ENCODE measurements at places on chromosomes 5 and 9.

GRCh38 chr5:143800715-143801114, 11.2 kb upstream of the HMHB1 start:
- DNase-seq = no peak

DNA sequence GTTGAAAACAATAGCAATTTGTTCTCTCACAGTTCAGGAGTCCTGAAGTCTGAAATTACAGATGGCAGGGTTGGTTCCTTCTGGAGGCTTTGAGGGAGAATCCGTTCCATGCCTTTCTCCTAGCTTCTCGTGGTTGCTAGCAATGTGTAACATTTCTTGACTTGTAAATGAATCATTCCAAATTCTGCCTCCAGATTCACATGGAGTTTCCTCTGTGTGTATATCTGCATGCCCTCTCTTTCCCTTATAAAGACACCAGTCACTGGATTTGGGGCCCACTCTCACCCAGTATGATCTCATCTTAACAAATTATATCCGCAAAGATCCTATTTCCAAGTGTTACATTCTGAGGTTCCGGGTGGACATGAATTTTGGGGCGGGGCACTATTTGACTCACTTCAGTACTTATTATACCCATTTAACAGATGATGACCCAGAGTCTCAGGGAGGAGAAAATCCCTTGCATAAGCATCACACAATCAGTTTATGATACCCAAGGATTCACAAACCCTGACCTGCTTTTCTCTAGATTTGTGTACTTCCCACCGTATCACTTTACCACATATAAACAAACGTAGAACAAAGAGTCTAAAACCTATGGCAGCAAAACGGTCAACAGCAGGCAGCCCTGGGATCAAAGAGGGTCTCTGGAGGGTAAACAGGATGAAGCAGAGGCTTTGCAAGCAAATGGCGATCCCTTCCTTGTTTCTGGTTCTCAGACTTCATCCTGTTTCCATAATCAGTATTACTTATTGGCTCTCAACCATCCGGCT, 93.7 kb downstream of the C9orf152 start:
- DNase-seq = peak; percentile 58

DNA sequence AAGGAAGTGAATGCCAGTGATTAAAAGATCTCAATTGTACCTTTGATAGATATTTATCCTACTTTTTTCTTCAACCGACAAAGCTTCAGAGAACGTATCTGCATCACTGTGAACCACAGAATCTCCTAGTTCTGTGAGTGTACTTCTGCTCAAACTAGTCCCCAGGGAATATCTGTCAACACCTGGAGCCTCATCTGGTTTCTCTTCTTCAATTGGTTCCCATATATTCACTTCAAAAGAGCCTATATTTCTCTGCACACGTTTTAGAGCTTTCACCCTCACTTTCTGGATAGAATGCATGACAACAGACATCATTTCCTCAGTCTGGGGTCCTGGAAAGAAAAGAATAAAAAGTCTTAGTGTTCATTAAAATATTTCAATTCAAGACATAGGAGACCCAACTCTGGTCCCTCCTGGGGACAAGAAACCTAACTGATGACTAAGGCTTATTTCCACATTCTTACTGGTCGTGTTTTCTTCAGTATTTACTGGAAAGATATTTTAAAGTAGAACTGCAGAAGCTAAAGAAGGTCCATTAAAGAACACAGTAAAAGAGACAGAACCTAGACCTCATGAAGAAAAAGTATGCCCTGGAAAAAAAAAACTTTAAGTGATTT, 64.3 kb downstream of the CPLANE1 start:
- DNase-seq = no peak

- DNase-seq = peak; percentile 9
Observed at GRCh38 chr5:120375248-120375647, 88.9 kb upstream of the PRR16 start.

DNA sequence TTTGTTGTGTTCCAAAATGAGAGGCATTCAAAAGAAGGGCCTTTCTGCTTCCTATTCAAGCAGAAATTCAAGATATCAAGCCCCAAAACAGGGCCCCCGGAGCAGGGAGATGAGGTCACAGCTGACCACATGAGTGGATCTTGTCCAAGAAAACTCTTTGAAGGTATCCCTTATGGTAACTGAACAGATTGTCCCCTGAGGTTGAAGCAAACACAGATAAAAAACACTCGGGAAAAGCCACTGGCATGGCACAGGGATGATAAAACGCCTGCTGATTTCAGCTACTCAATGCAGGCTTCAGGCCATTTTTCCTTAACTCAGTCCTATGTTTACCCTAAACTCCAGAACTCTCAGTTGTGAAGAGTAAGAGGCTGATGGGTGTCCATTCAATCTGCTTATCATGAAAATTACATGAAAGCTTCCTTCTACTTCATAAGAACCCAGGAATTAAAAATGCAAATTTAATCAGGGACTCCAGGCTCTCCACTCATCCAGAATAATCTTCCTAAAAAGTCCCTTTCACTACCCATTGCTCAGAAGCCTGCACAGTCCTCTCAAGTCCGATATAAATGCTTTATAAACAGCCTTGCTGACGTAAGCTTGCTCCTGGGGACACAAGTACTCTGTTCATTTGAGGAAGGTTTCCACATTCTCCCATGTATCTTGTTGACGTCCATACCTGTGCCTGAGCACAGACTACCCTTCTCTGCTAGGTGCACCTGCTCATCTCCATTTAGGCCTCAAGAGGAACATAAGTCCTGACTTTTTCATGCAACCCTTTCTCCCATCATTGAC, 35.9 kb upstream of the SLC1A3 start:
- DNase-seq = peak; percentile 85

- no peak for DNase-seq
Observed at GRCh38 chr5:115480271-115480670, 64.3 kb downstream of the FEM1C start.

DNA sequence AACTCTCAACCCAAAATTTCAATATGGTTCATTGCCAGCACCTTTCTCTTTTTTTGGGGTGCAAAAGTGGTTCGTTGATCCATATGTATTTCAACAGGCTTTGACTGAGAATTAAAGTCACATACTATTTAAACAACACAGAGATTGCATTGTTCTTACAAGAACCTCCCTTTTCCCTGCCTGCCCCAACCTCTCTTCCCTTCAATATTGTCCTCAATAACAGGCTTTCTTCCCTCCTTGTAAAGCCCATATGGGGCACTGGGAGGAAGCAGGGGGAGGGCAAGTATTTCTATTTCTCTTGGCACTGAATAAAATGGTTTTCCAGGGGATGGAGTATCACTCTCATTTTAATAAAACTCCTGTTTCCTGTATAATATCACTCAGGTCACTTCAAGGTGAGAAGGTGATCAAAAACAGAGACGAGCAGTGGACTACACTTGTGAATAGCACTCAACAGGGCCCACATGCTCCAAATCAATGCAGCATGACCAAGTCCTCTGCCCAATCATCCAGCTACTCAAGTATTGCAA, 65.1 kb downstream of the EFNA5 start:
- no peak for DNase-seq

DNA sequence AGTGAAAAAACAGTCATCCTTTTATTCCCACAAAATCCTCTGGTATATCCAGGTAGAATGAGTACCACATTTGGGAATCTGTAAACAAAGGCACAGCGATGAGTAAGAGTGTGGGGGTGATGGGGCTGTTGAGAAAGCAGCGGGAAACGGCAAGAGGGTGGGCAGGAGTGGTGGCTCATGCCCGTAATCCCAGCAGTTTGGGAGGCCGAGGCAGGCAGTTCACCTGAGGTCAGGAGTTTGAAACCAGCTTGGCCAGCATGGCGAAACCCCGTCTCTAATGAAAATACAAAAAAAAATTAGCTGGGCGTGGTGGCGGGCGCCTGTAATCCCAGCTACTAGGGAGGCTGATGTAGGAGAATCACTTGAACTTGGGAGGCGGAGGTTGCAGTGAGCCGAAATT, 43.1 kb downstream of the KLF4 start:
- DNase-seq = no peak

DNA sequence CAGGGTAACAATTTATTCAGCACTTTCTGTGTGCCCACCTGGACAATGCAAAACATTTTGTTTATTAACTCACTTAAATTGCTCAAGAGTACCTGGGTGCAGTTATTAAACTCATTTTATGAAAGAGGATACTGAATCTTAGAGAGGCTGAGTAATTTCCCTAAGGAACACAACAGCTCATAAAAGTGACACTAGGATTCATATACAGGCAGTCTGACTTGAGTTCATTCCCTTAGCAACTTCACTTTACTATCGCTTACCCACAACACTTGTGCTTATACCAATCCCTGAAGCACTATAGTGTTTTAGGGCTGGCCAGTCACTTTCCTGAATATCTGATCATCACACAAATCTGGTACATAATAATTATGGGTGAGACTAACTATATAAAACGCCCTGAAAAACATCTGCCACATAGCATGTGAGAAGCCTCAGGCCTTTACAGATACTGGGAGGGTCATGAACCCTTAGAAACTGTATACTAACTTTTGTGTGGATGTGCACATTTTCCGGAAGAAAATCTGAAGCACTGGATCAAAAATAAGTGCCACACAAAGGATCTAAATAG, 11.3 kb downstream of the TRPM6 start:
- no peak for DNase-seq
